ENCODE measurements at places on chromosomes 16 and 17. TPM values are rescaled to one million over a fixed set of nuclear protein-coding genes. Genes with fewer than 3 reads are reported as not detected.
A peak's percentile ranks its signal among the peaks of the same experiment; 100 is the strongest.

Gene ADORA2B
- total RNA-seq, result 1.9 TPM

- no peaks in the 10 kb centered on the region for H3K36me3 ChIP-seq
- peak overlapping the region; percentile 30 for H3K27ac ChIP-seq
- DNase-seq, result peak; percentile 75
- peaks cover 35% of the 10 kb centered on the region for H3K4me1 ChIP-seq
- peaks cover 47% of the 10 kb centered on the region for H3K27me3 ChIP-seq
- peak overlapping the region; percentile 90 for H3K4me3 ChIP-seq
Observed at GRCh38 chr17:72591289-72592241, 470.7 kb downstream of the SOX9 start.

DNA sequence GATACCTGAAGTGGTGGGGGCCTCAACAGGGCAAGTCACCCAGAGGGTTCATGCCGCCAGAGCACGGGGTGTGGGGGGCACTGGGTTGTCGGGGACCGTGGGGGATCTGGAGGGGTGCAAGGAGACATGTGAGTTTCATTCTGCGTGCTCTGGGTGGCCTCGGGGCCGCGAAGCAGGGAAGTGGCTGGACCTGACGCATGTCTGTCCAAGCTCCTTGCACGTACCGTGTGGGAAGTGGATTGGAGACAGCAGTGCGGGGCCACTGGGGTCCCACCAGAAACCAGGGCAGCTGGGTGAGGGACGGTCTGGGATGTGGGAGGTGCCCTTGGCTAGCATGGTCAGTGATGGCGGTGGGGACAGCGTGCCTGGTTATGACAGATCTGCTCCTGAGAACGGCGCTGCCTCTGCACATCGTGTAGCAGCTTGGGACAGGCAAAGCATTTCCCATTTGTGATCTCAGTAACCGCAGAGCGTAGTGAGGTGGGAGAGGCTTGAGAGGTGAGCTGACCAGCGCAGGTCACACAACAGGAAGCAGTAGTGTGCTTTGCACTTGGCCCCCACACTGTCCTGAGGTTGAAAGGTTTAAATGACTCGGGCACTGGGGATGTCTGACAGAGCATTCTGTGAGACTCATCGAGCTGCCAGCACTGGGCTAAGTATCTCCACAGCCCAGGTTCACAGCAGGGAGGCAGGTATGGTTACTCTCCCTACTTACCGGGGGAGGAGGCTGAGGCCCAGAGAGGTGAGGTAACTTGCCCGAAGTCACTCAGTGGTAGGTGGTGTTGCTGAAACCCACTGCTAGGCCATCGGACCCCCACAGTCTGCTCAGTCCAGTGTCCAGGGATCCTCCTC lies 114.4 kb downstream of the SOCS1 start:
- H3K36me3 ChIP-seq, result peaks cover 15% of the 10 kb centered on the region
- no peak overlapping the region for H3K4me3 ChIP-seq

DNA sequence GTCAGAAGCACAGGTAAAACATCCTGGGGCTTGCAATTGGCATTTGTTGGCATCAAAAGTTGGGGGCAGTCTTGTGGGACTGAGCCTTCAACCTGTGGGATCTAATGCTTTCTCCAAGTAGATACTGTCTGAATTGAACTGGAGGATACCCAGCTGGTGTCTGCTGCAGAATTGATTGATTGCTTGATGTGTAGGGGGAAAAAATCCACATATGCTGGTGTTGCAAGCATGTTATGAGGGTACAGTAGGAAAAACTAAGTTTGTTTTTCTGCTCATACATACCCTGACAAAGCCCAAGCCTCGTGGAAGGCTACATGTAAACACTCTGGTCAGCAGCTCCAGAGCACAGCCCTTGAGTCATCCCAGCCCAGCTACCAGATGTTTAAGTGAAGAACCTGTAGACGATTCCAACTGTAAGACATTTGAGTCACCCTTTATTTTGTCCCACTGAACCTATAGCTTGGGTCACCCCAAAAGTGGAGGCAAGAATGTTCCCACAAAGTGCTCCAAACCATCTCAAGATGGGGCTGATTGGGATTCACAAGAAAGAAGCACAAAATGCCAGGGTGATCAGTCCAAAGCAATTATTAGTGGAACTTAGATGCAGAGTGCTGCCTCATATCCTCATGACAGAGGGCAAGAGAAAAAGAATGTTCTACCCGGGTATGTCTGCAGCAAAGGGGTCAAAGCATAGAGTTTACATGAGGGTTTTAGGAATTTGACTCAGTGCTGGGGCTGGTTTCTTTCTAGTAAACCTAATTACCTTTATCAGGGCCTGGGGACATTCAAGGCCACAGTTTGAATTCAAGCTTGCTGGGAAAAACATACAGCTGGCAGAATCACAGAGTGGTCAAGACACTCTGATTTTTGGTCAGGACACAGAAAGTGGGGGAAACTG lies 9.6 kb upstream of the APPBP2 start:
- DNase-seq, result no peak
- H3K27ac ChIP-seq, result no peak overlapping the region
- no peaks in the 10 kb centered on the region for H3K36me3 ChIP-seq
- H3K27me3 ChIP-seq, result peaks cover 11% of the 10 kb centered on the region
- H3K4me1 ChIP-seq, result peaks cover 2% of the 10 kb centered on the region

DNA sequence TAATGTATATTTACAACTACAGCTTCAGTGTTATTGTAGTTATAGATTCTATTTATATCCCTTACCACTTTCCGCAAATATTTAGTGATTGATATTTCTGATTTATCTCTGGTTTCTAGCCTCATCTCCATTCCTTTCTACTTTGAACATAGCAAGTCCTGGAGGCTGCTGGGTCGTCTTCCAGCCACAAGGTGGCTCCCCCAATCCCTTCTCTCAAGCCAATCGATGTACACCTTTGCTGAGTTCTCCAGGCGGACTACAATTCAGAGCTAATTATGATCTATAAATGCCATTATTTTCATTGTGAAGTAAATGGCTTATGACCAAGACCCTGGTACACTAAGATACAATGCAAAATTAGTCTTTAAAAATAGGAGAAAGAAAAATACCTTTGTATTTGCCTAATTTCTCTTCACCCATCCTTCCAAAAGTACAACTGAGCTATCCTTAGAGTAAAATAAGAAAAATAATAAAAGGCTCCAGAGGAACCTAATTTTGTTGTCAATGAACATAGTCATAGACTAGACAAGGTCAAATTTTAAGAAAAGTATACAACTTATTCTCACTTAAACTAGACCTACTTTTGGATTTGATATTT lies 122.1 kb downstream of the SKAP1 start:
- H3K4me1 ChIP-seq, result peaks cover 13% of the 10 kb centered on the region
- peaks cover 13% of the 10 kb centered on the region for H3K36me3 ChIP-seq
- no peak overlapping the region for H3K27ac ChIP-seq
- no peak overlapping the region for H3K4me3 ChIP-seq
- H3K27me3 ChIP-seq, result no peaks in the 10 kb centered on the region

DNA sequence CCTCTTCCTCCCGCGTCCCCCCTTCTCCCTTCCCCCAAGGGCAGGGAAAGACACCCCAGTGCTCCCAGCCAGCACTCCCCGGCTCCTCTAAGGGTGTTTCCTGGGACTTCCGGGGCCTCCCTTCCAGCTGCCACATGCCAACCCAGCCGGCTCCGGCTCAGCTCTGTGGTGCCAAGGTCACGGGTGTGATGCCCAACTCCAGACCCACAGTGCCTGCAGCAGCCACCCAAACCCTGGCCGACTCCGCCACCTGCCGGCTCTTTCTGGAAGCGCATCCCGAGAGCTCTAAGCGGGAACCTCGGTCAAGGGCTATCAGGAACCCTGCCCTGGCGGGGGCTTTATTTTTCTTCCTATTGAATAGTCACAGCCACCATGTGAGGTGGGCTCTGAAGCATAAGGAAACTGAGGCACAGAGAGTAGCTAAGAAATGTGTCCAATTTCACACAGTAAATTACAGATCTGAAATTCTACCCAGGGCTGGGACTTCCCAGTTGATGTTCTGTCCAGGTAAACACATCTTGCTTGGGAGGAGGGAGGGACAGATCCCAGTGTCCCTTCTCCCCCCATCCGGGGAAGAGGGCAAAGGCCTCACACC lies 3.3 kb upstream of the PPP1R1B start:
- DNase-seq, result peak; percentile 96
- peak overlapping the region; percentile 33 for H3K4me3 ChIP-seq
- no peaks in the 10 kb centered on the region for H3K36me3 ChIP-seq
- peaks cover 17% of the 10 kb centered on the region for H3K4me1 ChIP-seq

DNA sequence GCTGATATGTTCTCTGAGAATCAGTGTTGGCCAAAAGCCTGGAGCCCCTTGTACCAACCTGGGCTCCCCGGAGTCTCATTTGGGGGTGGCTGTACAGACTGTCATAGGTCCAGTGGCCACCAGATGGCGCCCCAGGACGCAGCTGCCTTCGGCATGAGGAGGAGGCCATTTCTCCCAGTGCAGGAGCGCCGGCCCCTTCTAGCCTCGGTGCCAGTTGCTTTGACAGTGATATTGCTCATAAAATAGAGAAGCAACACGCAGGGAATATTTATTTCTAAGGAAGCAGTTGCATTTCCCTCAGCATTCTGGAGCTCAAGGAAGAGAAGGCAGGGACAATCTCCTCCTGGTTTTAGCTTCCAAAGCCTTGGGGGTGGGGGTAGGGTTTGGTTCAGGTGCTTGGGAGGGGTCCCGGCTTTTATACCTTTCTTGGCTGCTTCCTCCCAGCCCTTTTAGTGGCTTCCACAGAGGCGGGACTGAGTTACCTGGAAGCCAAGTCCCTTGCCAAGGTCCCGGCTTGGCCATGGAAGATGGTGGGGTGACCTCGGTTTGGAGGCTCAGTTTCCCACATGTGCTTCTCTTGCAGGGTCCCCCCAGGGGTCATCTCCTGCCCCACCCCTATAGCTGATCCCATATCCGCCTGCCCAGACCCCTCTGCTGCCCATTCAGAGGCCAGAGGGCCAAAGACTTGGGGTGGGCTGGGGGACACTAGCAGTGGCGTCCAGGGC lies 117.8 kb upstream of the CDC42EP4 start:
- no peak overlapping the region for H3K4me3 ChIP-seq
- DNase-seq, result peak; percentile 95
- no peak overlapping the region for H3K27ac ChIP-seq
- H3K4me1 ChIP-seq, result peaks cover 10% of the 10 kb centered on the region

GRCh38 chr16:27321013-27321915 lies 7.5 kb downstream of the IL4R start:
- peak overlapping the region; percentile 73 for H3K4me3 ChIP-seq
- H3K36me3 ChIP-seq, result peaks cover 92% of the 10 kb centered on the region
- no peaks in the 10 kb centered on the region for H3K27me3 ChIP-seq
- H3K4me1 ChIP-seq, result peaks cover 74% of the 10 kb centered on the region
- no peak for DNase-seq

GRCh38 chr17:3907483-3908216 lies 8.6 kb downstream of the P2RX1 start:
- H3K27me3 ChIP-seq, result no peaks in the 10 kb centered on the region
- no peak for DNase-seq
- no peak overlapping the region for H3K27ac ChIP-seq
- no peaks in the 10 kb centered on the region for H3K36me3 ChIP-seq

GRCh38 chr17:74449306-74449705 lies 17.1 kb upstream of the CD300A start:
- H3K36me3 ChIP-seq, result no peaks in the 10 kb centered on the region
- DNase-seq, result no peak

Gene FOXC2
- not detected for total RNA-seq

- no peaks in the 10 kb centered on the region for H3K27me3 ChIP-seq
- no peak for DNase-seq
- peaks cover 58% of the 10 kb centered on the region for H3K36me3 ChIP-seq
- H3K4me1 ChIP-seq, result peaks cover 25% of the 10 kb centered on the region
- H3K27ac ChIP-seq, result no peak overlapping the region
Observed at GRCh38 chr16:89119661-89120141, 26.0 kb downstream of the ACSF3 start.

DNA sequence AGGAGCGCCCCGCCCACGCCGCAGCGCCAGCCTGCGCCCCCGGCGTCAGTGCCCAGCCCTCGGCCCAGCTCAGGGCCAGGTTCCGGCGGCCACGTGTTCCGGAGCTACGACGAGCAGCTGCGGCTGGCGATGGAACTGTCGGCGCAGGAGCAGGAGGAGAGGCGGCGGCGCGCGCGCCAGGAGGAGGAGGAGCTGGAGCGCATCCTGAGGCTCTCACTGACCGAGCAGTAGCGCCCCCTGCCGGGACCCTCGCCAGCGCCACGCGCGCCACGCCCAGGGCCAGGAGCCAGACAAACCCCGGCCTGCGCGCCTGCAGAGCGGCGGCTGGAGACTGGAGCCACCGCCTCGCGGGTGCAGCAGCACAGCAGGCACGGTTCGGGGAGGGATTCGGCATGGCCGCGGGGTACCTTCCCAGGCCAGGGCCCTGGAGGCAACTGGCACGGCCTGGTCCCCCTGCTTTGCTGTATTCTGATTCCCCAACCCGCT lies 9.3 kb downstream of the CORO6 start:
- peaks cover 2% of the 10 kb centered on the region for H3K36me3 ChIP-seq
- no peak overlapping the region for H3K27ac ChIP-seq
- peak; percentile 99 for DNase-seq
- H3K4me3 ChIP-seq, result peak overlapping the region; percentile 83
- peaks cover 35% of the 10 kb centered on the region for H3K4me1 ChIP-seq
- H3K27me3 ChIP-seq, result peaks cover 6% of the 10 kb centered on the region

DNA sequence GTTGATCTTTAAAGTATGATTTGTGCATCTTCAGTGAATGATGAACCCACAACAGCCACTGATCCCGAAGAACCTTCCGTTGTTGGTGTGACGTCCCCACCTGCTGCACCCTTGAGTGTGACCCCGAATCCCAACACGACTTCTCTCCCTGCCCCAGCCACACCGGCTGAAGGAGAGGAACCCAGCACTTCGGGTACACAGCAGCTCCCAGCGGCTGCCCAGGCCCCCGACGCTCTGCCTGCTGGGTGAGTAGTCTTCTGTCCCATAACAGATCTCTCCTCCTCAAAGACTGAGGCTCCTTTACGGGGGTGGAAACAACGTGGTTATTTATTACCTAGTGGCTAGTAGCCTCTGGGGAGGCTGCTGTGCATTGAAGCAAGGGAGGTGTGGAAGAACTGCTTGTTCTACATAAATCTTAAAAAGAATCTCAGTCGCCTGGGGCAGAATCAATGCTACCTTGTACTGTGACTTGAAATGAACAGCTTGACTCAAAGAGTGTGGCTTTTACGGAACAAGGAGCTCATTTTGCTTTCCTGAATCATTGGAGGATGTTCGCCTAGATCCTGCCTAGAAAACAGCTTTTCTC lies 63.0 kb upstream of the CLEC18A start:
- no peaks in the 10 kb centered on the region for H3K27me3 ChIP-seq
- H3K36me3 ChIP-seq, result peaks cover 33% of the 10 kb centered on the region
- H3K4me1 ChIP-seq, result no peaks in the 10 kb centered on the region
- no peak for DNase-seq

Gene TP53TG3B
- total RNA-seq, result not detected

GRCh38 chr17:78343543-78344201 lies 16.2 kb downstream of the SOCS3 start:
- peak; percentile 93 for DNase-seq
- H3K27ac ChIP-seq, result peak overlapping the region; percentile 87
- H3K27me3 ChIP-seq, result peaks cover 6% of the 10 kb centered on the region
- H3K4me1 ChIP-seq, result peaks cover 59% of the 10 kb centered on the region
- peak overlapping the region; percentile 71 for H3K4me3 ChIP-seq
- H3K36me3 ChIP-seq, result no peaks in the 10 kb centered on the region

Data from activated CD4-positive, alpha-beta T cell treated with anti-CD3 and anti-CD28 coated beads, Interleukin-2, amount 10 ng/mL, durations not matched to agents 24 days and 14 days (primary cell).